ENCODE measurements at places on chromosomes 13 and 19.
A peak's percentile ranks its signal among the peaks of the same experiment; 100 is the strongest.

DNA sequence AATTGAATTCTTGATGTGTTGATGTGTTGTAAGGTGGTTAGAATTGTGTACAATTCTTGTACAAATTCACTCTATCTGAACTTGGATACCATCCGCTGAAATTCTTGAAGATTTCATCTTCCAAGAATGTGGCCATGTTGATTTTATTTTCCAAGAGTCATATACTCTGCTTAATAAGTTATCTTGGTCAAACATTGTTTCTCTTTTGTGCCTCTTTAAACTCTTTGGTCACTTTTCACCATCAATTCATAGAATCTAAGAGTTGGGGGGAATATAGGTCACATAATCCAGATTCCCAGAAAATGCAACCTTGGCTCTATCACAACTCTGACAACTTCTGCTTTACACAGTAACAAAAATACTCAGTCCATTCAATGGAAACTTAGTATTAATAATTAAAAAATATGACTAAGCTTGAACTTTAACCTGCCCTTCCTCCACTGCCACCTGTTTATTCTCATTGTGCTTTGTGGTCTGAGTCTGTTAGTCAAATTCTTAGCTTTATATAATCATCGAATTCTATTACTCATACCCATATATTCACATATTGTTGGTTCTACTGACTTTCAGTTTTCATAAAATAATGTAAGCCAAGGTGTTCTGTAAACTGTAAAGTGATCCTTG lies 373.2 kb downstream of the LMO7 start:
- DNase-seq: no peak

- no peak for DNase-seq
These were observed 139.0 kb downstream of the RAP2A start for GRCh38 chr13:97573011-97573410.

DNA sequence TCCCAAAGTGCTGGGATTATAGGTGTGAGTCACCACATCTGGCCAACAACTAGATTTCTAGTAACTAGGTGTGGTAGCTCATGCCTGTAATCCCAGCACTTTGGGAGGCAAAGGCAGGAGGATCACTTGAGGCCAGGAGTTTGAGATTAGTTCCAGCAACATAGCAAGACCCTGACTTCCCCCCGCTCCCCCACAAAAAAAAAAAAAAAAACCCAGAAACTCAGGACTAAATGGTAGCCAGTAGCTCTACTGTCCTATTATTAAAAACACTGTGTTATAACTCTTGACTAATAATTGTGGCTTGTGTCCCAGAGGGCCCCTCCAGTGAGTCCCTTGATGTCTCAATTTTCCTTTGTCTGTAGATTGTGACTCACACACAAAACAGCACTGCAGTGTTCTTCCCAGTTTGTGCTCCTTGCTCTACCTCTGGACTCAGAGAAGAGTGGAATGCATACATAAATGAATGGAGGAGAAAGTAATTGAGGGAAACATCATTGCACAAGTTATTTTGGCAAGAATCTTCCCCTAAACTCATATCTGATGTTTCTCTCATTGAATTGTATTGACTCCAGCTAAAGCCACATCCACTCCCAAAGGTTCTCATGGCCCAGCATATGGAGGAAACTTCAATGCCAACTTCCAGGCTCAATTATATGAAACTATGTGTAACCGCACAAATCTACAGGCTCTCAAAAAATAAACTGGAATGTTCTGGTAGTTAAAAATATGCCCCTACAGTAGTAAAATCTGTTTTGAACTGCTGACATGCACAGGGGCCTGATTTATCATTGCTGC lies 8.8 kb downstream of the TPT1 start:
- DNase-seq: no peak

DNA sequence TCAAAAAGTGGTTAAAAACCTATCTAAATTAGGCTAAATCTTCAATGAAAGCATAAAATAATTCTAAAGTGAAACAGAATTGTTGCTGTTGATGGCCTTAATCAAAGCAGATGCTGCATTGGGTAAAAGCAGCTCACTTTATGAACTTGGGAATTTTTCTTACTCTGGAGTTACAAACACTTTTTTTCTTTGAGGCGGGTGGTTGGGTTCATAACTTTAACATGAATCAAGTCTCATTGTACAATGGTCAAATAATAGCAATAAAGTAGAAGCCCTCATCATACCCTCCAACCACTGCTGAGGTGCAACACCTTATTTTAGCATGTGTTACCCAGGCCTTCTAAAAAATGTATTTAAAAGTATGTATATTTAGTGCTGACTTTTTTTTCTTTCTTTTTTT lies 29.1 kb downstream of the NUP58 start:
- no peak for DNase-seq

DNA sequence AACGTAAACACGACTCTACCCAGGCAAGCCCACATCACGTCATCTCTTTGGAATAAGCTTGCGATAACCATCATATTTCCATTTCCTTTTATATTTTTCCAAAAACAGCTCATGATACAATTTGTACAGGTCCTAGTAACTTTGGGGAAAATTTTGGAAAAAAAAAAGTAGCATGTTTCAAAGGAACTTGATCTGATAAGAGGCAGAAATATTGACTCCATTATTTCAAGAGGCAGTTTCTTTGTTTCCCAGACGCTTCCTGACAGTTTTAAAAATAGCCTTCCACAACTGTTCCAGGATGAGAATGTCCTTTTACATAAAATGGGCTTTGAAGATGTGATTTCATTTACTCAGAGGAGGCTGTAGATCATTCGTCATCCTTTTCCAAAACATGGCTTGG lies 23.1 kb downstream of the KLF2 start:
- DNase-seq: no peak

GRCh38 chr13:59409211-59409610 lies 754.5 kb downstream of the DIAPH3 start:
- peak; percentile 96 for DNase-seq

DNA sequence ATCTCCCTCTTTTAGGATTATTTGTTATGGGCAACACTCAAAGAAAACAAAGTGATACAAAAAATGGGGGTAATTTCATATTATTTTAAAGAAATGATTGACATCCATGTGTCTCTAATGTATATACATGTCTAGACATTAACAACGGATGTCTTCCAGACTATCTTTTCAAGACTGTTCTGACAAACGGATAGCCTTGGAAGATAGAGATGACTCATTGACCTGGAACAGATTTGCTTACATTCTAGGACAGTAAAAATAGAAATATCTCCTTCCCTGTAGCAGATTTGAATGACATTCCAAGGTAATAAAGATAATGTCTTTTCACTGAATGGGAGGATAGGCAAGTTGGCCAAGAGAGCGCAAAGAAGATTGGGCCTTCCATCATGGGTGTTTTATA lies 26.2 kb upstream of the SLITRK6 start:
- no peak for DNase-seq
